ENCODE measurements at places on chromosomes 7 and 10.

DNA sequence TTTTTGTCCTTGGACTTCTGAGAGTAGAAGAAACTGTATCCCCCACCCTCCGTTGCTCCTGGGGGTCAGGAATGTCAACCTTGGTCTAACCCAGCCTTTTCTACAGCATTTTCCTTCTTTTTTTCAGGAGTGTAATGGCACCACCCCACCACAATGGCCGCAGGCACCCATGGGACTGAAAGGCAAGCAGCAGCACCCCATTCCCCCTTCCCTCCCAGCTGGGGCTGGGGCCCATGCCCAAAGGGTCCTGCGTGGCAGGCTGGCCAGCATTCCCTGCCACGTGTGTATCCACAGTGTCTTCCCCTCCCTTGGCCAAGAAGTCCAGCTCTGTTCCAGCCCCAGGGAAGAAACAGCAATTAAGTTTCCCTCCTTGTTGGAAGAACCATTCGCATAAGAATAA, 106.9 kb downstream of the ZPBP start:
- no peak for DNase-seq

GRCh38 chr7:50591480-50592438, 26.6 kb upstream of the DDC start:
- DNase-seq, result no peak

- DNase-seq, result no peak
Measured at GRCh38 chr10:89226891-89227290, 19.8 kb upstream of the CH25H start.

- DNase-seq, result no peak
Measured at GRCh38 chr10:13827076-13827797, 240.5 kb downstream of the PRPF18 start.

DNA sequence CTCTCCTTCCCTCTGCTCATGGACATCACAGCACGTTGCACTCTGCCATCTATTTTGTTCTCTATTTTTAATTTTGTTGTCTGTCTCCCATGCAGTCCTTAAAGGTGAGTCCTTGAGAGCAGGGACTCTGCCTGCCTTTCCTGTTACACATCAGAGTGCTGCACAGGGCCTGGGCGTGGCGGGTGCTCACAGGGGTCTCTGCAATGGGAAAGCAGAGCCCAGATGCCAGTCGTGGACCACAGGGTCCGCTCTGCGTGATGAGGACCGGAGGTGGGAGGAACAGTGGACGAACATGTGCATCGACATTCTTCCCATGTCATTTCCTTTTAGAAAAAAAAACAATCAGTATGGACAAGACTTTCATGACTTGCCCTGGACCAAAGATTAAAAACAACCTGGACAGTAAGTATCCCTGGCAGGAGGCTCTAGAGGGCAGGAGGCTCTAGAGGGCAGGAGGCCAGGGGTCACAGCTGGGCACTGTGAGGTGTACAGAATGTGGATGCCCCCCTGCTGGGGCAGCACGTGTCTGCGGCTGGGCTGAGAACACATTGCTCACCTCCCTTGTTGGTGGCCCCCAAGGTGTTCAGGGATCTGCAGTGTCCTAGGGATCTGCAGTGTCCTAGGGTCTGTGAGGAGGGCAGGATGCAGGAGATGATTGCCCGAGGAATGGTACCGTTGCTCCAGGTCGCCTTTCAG, 29.6 kb upstream of the ZNF488 start:
- no peak for DNase-seq

GRCh38 chr10:23433701-23434100, 5.2 kb upstream of the OTUD1 start:
- no peak for DNase-seq

- no peak for DNase-seq
Measured at GRCh38 chr7:141276031-141276430, 202.2 kb downstream of the TMEM178B start.

GRCh38 chr10:126058104-126058503, 161.7 kb downstream of the FANK1 start:
- DNase-seq, result no peak

DNA sequence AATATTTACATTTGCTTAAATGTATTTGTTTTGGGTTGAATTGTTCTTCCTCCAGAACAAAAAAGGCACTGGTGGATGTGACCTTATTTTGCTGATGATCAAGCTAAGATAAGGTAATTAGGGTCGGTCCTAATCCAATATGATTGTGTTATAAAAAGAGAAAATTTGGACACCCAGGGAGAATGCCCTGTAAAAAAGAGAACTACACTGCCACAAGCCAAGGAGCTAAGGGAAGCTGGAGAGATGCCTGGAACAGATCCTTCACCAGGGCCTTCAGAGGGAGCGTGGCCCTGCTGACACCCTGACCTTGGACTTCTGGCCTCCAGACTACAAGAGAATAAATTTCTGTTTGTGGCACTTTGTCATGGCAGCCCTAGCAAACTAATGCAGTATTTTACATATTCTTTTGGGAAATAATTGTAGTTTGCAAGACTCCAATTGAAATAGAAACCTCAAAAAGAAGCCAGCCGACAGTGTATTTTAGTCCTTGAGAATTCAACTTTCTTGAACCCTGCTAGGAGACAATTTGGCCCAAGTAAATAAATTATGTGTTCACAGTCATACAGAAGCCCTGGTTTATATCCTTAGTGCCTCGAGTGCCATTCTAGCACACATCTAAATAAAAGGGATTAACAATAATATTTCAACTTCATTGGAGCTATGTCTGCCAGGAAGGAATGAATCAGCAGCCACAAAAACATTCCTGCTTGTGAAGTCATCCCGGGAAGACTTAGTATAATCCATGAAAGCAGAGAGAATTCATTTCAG, 164.6 kb downstream of the PKD1L1 start:
- DNase-seq, result no peak

DNA sequence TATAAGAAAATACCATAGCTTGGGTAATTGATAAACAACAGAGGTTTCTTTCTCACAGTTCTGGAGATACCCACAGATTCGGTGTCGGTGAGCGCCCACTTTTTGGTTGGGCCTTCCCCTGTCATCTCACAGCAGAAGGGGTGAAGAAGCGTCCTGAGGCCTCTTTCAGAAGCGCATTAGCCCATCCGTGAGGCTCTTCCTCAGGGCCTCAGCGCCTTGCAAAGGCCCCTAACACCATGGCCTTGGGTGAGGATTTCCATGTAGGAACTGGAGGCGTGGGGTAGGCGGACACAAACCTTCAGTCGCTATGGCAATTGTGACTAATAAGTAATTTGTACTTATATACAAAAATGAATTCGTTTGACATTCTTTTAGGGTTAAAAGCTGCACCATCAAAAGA, 316.0 kb downstream of the PTPRN2 start:
- no peak for DNase-seq

GRCh38 chr7:158492367-158492764, 95.3 kb downstream of the PTPRN2 start:
- no peak for DNase-seq

DNA sequence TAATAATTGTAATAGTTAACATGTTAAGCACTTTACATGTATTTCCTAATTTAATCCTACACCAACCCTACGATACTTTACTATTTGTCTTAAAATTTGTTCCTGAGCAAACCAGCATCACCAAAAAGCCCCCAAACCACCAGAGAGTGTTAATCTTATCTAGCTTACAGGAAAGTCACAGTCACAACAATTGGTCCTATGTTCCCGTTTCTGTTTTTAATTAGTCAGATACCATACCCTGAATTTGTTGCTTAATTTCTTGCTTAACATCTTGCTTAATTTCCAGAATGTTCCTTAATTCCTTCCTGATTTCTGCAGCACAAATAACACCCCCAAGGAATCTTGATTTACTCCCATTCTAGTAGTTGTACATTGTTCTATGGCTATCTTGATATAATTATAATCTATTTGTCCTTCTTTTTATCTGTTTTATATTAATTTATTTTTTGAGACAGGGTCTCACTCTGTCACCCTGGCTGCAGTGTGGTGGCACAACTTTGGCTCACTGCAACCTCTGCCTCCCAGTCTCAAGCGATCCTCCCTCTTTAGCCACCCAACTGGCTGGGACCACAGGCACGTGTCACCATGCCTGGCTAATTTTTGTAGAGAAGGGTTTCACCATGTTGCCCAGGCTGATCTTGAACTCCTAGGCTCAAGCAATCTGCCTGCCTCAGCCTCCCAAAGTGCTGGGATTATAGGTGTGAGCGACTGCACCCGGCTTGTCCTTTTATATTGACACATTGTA, 6.6 kb upstream of the PDSS1 start:
- DNase-seq, result no peak

GRCh38 chr7:122692769-122693309, 6.1 kb downstream of the RNF133 start:
- no peak for DNase-seq

DNA sequence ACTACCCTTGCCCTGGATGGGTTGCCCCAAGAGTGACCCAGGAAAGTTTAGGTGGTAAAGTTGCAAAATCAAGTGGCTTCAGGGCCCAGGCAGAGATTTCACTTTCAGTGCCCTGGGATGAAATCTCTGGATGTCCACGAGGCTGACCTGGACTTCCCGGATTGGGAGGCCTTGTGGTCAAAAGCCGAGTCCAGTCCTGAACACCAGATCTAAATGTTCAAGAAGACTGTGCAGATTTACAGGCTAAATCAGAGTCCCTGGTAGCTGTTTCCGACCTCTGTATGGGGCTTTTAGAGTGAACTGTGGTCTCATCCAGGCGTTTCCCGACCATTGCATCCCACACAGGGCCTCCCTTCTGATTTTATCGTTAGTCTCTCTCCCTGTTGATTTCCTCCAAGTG, 95.3 kb downstream of the WDR11 start:
- DNase-seq, result no peak

GRCh38 chr7:69696054-69696591, 97.8 kb downstream of the AUTS2 start:
- DNase-seq, result no peak

- no peak for DNase-seq
Measured at GRCh38 chr10:74293686-74294371, 142.8 kb downstream of the ADK start.

DNA sequence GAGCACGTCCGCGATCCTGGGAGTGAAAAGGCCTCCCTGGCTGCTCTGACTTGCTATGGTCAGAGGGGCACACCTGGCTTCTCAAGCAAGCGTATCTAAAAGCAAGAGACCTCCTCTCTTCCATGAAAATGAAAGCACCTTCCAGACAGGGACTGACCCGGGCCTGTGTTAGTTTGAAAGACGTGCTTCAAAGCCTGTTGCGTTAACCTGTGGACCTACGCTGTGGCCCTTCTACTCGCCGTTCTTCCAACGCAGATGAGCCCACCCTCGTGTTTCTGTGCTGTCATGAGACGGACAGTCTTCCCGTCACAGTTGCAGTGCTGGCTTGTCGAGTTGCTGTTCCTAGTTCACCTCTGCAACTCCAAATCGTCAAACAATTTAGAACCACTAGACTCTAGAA, 15.5 kb upstream of the GDI2 start:
- no peak for DNase-seq

DNA sequence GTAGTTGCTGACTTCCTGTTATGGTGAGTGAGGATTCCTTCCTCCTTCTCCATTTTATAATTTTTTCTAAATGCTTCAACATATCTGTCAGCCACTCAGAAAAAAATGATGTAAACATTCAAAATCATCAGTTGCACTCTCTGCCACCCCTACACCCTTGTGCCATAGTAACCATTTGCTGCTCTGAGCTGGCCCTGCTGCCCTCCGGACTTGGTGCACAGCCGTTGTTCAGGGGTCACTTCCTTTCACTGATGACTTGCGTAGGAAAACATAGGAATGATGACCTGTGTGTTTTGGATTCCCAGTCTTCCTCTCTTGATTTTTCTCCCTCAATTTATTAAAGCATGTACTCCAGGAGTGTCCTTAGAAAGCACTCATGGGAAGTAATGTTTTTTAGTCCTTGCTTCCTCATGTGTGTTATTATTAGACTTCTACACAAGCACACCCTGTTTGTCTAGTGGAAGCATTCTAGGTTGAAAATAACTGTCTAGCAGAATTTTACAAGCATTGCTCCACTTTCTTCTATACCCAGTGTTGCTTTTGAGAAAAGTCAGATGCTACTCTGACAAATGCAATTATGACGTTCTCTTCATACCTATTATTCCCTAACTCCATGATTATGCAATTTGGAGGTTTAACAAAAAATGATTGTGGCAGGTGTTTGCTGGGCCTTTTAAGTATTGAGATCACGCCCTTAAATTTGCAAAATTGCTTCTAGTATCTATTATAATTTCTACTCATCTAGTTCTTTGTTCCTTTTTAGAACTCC, 62.6 kb upstream of the MTPN start:
- no peak for DNase-seq

DNA sequence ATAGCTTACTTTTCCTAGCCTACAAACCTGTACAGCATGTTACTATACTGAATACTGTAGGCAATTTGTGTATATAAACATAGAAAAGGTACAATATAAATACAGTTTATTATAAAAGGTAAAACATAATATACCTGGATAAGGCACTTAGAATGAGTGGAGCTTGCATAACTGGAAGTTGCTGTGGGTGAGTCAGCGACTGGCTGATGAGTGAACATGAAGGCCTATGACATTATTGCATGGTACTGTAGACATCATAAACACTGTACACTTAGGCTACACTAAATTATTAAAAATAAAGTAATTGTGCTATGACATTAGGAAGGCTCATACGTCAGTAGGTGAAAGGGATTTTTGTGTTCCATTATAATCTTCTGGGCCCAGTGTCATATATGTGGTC, 228.8 kb downstream of the HDAC9 start:
- no peak for DNase-seq

GRCh38 chr10:34207343-34207742, 607.8 kb downstream of the PARD3 start:
- DNase-seq, result no peak

- no peak for DNase-seq
Measured at GRCh38 chr7:73633844-73634243, 9.5 kb upstream of the MLXIPL start.

DNA sequence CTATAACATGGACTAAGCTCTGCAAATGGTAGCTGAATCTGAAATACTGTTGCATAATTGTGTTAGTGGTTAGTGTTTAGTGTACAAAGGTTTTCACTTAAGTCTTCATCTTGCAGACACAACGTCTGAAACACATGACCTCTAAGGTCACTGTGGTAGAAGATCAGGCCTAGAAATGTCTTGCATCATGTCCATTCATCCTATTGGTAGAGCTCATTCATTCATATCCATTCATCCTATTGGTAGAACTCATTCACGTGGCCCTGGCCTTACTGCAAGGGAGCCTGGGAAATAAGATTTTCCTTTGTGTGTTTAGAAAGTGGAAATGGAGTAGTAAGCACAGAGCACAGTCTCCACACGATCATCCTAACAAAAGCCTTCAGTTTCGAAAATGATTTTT, 485.8 kb downstream of the PLXNA4 start:
- no peak for DNase-seq

GRCh38 chr7:34392972-34393371, 265.0 kb upstream of the NPSR1 start:
- DNase-seq, result no peak

- DNase-seq, result no peak
Measured at GRCh38 chr10:55747244-55747643, 613.8 kb downstream of the ZWINT start.

DNA sequence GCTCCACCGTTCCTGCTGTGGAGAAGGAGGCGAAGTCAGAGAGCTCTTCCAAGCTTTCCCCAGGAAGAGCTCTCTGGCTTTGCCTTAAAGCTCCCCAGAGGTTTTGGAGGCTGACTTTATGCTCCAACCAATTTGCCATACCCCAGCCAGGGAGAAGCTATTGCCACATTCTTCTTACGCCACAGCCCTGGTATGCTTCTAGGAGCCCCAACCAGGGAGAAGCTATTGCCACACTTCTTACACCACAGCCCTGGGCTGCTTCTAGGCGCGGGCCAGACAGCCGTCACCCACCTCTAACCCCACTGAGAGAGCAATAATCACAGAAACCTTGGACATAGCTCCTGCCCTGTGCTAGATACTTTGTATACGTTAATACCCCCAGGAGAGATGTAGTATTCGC, 951 bp downstream of the ELOVL3 start:
- DNase-seq, result no peak

- DNase-seq, result no peak
Measured at GRCh38 chr10:109504401-109504800, 418.9 kb downstream of the XPNPEP1 start.

All from naive thymus-derived CD4-positive, alpha-beta T cell (primary cell).